ENCODE measurements at places on chromosomes 13 and 19.
A peak's percentile ranks its signal among the peaks of the same experiment; 100 is the strongest.

DNA sequence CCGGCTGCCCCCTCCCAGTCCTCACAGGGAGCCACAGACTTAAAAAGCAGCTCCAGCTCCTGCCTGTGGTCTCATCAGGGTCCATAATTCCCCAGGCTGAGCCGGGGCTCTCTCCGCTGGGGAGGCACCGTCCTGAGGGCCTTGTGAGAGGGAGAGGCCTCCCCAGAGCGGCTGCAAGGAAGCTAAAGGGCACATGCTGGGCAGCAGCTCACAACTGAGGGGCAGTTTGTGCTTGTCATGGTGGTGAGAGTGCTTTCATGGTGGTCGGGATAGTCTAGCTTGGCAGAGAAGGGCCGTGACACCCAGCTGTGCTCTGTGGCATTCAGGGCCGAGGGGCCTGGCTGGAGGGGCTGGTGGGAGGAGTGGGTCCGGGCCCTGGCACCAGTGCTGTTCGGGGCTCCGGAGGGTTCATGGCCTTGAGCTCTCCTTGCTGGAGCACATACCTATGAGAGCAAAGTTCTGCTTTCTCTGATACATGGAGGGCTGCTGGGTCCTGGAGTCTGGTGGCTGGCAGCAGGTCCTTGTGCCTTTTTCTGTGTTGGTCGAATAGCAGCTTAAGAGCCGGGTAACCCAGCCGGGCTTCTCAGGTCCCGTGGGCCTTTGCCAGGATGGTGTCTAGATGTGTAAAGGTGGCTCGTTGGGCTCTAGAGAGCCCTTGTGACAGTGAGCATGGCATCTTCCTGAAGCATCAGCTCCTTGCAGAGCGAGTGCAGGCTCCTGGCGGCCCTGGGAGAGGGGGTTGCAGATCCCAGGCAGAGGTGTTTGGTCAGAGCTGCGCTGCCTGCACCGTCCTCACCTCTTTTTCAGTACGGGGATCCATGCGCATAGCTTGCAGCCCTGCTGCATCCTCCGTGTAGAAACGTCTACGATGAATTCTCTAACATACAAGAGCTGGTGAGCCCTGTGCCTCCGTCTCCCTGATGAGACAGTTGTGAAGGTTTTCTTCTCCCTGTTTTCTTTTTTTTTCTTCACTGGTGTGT lies 8.8 kb downstream of the UPF1 start:
- DNase-seq: no peak

GRCh38 chr13:99974939-99975561 lies 3.5 kb upstream of the ZIC5 start:
- no peak for DNase-seq

- no peak for DNase-seq
These were observed 23.8 kb upstream of the CBY2 start for GRCh38 chr13:45678282-45678681.

GRCh38 chr19:42315024-42315423 lies 1.9 kb downstream of the TMEM145 start:
- no peak for DNase-seq

GRCh38 chr13:62482351-62482750 lies 1066.7 kb upstream of the PCDH20 start:
- DNase-seq: no peak

GRCh38 chr13:84917252-84917878 lies 881.9 kb downstream of the SLITRK6 start:
- no peak for DNase-seq

GRCh38 chr19:38229585-38230073 lies 5.6 kb upstream of the DPF1 start:
- DNase-seq: peak; percentile 43

DNA sequence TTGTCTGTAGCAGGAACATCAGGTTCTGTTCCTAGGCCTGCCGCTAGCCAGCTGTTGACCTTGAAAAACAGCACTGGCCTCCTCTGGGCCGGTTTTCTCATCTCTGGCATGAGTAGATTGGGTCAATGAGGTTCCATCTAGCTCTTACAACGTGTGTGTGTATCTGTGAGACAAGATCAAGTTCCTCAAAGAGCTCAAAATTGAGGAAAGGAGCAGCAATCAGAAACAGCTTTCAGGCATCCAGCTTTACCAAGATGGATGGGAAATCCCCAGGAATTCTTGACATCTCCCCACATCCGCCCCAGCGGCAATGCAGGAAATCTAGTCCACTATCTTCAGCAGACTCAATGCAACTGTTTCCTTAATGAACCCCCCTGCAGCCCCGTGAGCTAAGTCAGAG lies 4.9 kb downstream of the FLT1 start:
- DNase-seq: no peak

- DNase-seq: no peak
These were observed 20.3 kb downstream of the ZC3H4 start for GRCh38 chr19:47093254-47093653.

DNA sequence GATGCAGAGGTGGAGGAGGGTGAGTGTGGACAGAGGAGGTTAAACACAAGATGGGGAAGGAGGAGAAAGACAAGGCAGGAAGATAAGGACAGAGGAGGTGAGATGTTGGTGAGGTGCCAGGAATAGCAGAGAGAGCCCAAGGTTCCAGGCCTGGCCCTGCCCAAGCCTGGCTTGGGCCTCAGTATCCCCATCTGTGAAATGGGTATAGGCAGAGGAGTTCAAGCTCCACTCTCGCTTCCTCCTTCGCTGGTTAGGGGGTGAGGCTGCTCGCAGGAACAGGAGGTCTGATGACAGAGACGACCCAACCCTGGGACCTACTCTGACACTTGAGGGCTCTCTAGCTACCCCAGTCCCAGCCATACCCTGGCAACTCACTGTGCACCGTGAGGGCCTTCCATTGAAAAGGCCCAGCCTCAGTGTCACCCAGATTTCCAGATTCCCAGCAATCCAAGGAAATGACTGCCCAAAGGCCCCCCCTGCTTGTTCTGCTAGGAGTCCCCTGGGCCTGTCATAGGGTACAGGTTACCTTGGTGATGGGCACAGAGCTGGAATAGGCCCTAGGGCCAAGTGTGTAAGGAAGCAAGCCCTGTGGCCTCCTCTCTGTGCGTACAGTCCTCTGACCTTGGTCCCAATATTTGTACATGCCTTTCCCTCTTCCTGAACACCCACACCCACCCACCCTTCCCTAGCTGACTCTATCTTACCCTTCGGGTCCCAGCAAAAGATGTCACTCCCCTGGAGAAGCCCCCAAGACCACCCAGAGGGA lies 8.6 kb upstream of the ANGPTL8 start:
- DNase-seq: no peak

- DNase-seq: no peak
These were observed 9.8 kb upstream of the CPB2 start for GRCh38 chr13:46114613-46115012.

DNA sequence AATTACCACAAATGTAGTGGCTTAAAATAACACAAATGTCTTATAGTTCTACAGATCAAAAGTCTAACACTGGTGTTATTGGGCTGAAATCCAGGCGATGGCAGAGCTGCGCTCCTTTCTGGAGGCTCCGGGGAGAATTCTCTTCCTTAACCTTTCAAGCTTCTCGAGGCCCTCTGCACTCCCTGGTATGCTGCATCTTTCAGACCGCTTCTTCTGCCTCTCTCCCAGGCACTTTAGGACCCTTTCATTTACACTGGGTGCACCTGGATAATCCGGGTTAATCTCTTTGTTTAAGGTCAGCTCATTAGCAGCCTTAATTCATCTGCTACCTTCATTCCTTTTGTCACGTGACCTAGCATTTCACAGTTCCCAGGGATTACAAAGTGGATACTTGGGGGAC lies 211.3 kb upstream of the RFC3 start:
- no peak for DNase-seq

DNA sequence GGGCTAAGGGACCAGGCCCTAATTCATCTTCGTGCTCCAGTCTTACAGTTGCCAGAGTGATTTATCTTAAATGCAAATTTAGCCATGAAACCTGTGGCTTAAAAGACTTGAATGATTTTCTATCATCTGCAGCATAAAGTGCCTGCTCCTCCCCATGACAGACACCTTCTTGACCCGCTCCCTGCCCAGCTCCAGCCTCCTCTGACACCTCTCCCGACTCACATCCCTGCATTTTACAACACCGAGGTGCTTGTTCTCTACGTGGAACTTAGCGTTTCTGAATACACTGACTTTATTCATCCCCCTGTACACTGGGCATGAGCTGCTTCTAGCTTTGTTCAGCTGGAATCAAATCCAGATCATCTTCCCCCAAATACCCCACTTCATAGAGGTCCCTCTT lies 128.7 kb upstream of the MYO16 start:
- DNase-seq: no peak

DNA sequence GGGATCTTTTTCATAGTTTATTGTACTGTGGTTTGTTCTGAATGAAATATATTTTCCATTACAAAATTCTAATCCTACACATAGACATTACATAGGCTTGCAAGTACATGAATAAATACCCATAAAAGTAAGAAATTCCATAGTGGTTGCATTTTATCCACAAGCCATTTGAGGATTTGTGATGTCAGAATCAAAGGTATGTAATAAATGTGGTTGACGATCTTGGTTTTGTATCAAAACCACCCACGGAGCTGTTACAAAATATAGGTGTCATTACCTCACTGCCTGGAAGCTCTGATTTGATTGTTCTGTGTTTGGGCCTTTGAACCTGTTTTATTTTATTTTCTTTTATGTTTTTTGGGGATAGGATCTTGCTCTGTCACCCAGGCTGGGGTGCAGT lies 125.1 kb downstream of the NALCN start:
- DNase-seq: no peak

GRCh38 chr13:105641121-105641520 lies 894.3 kb downstream of the EFNB2 start:
- no peak for DNase-seq

GRCh38 chr13:40206241-40207000 lies 460.0 kb downstream of the FOXO1 start:
- no peak for DNase-seq

- DNase-seq: no peak
These were observed 4.5 kb upstream of the DUS3L start for GRCh38 chr19:5795382-5795919.

- no peak for DNase-seq
These were observed 2.2 kb upstream of the AMH start for GRCh38 chr19:2246801-2247361.

- no peak for DNase-seq
These were observed 27.2 kb downstream of the ATP4B start for GRCh38 chr13:113630804-113631203.

GRCh38 chr13:104143760-104144416 lies 1077.7 kb upstream of the SLC10A2 start:
- no peak for DNase-seq

DNA sequence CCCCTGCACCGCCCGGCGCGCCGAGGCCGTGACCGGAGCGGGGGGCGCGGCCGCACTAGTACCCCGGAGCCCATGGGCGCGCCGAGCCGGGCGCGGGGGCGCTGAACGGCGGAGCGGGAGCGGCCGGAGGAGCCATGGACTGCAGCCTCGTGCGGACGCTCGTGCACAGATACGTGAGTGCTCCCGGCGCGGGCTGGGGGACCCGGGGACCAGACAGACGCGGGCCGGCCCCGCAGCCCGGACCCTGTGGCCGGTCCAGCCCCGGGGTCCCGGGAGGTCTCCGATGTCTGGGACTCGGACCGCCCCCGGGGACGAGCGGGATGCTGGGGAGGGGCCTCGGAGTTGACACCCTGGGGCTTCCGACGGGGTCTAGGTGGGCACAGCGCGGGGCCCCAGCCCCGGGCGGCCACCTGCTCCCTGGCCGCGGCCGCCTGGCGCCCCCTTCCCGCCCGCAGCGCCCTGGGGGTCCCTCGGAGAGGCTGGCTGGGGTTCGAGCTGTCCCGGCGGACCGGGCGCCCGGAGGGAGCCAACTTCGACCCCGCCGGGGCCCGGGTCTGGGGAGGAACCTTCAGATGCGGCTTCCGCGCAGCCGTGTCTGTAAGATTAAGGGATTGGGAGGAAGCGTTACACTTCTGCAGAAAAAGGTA lies 568 bp downstream of the ATP11A start:
- no peak for DNase-seq

- no peak for DNase-seq
These were observed 34.4 kb upstream of the ZNF835 start for GRCh38 chr19:56705939-56706338.

GRCh38 chr13:37395544-37395943 lies 203.0 kb downstream of the POSTN start:
- no peak for DNase-seq

GRCh38 chr13:20704459-20705069 lies 1.1 kb downstream of the IL17D start:
- DNase-seq: no peak

DNA sequence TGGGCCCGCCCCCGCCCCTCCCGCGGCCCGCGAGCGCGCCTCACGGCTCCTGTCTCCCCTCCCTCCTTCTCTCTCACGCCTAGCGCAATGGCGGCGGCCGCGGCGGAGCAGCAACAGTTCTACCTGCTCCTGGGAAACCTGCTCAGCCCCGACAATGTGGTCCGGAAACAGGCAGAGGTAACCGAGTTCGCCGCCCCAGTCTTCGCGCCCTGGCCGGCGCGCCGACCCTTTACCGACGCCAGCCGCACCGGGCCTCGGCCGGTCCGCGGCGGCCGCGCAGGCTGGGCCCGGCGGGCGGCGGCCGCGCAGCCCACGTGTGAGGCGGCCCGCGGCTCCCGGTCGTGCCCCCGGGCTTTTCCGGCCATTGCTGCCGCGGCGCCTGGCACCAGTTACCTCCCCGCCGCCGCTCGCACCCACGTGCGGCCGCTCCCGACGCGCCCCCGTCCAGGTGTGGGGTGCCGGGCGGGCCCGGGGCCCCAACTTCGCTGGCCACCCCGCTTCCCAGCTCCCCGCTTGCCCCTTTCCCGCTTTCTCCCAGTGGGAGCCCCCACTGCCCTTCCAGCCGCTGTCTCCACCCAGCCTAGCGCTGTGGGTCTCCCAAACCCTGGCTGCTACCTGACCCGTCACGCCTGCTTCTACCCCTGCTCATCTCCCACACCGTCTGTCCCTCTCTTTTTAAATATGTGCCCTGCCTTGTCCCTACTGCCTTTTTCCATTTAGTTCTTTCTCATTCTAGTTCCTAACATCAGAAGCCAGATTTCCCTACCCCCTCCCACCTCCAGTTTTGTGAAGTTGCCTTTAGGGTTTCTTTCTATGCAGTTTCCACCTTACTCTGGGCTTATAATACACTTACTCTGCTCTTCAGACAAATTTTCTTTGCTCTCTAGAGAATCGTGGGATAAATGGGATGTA lies 23.4 kb downstream of the IPO5 start:
- DNase-seq: no peak

GRCh38 chr19:1673645-1674292 lies 21.4 kb upstream of the TCF3 start:
- DNase-seq: no peak

GRCh38 chr19:4319067-4319718 lies 14.8 kb downstream of the FSD1 start:
- DNase-seq: no peak

DNA sequence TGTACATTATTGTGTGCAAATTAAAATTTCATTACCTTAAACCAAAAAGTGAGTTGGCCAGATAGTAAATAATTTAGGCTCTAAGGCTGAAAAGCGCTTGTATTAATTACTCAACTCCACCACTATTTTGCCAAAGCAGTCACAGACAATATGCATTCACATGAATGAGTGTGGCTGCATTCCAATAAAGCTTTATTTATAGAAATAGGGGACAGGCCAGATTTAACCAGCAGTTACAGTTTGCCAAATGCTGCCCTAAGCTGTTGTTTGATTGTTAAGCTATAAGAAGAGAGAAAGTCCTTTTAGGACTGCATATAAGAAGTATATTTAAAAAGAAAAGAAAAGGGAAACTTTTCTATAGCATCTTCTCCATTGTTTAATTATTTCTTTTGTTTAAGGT lies 342.6 kb downstream of the ITGBL1 start:
- no peak for DNase-seq

Measured in HS-5 (cell line).